ENCODE measurements at places on chromosomes 16 and 17.

DNA sequence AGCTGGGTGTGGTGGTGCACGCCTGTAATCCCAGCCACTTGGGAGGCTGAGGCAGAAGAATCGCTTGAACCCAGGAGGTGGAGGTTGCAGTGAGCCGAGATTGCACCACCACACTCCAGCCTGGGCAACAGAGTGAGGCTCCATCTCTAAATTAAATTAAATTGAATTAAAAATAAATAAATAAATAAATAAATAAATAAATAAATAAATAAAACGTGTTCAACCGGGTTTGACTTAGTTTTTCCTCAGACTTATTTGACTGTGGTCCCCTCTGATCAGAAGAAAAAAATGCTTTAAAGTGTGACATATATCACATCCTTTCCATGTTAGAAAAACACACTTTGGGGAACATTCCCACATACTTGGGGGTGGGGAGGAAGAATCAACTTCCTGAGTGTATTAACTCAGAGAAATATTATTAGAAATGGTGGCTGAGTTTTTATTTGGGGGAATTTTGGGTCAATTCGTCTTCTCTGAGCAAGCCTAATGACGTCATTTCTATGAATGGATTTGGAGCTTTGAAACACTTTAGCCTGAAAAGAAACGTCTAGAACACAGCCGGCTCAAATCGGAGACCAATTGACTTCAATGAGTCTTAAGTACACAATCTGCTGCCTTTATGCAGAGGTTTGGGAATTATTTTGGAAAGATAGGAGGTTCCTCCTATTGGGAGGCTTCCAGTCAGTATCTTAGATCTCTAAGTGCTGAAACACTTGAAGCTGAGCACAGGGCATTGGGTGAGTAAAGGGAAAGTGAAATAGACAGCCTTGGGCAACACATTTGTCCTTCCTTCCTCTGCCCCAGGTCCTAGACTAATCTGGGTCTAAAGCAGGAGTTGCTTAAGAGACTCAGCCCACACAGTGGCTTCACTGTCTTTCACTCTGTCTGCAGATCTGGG lies 132.6 kb downstream of the PITPNC1 start:
- no peak for DNase-seq

DNA sequence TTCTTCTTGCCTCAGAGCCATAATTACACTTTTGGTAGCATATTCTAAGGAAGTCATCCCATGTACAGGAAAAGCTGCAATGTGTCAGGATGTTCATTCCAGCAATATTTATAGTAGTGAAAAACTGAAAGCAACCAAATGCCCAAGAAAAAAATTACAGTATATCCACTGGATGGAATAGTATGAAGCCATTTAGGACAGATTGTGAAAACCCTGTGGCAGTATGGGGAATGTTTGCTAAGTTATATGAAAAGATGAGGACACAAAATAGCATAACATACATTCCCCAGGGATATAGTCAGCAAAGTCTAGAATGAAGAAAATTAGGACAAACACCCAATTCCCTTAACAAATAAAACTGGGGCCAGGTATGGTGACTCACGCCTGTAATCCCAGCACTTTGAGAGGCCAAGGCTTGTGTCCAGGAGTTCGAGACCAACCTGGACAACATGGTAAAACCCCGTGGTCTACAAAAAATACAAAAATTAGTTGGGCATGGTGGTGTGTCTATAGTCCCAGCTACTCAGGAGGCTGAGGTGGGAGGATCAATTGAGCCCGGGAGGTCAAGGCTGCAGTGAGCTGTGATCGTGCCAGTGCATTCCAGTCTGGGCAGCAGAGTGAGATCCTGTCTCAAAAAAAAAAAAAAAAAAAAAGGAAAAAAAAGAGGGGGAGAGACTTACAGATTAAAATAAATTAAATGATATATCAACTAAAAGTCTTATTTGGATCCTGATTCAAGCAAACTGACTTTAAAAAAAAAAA lies 2.3 kb downstream of the LRRC3C start:
- no peak for DNase-seq

DNA sequence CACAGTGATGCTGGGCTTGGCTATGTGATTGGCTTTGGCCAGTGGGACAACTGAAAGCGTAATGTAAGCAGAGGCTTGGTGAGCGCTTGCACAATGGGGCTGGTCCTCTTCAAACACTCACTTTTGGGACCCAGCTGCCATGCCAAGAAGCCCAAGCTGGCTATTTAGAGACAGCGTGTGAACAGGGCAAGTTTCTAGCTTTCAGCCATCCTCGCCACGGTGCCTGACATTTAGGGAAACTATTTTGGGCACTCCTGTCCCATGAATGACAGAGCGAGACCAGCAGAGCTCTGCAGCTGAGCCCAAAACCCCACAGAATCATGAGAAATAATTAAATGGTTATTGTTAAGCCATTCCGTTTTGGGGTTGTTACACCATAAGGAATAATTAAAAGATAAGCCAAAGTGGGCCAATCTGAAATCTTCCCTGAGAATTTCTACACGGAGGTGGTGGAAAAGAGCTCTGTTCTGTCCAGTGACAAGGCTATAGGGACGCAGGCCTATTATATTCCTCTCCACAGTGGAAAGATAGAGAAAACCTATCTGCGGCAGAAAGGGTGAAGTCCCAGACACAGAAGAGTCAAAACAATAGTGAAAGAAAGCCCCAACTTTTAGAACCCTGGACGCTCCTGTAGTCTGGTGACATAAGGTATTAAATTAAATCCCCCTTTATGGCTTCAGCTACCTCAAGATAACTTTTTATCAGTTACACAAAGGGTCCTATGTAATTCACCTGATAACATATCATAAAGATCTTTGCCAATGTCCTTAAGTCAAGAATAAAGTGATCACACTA lies 10.8 kb upstream of the RPRML start:
- DNase-seq, result no peak

- peak; percentile 10 for DNase-seq
Observed at GRCh38 chr16:81035975-81036750, 521 bp downstream of the ATMIN start.

DNA sequence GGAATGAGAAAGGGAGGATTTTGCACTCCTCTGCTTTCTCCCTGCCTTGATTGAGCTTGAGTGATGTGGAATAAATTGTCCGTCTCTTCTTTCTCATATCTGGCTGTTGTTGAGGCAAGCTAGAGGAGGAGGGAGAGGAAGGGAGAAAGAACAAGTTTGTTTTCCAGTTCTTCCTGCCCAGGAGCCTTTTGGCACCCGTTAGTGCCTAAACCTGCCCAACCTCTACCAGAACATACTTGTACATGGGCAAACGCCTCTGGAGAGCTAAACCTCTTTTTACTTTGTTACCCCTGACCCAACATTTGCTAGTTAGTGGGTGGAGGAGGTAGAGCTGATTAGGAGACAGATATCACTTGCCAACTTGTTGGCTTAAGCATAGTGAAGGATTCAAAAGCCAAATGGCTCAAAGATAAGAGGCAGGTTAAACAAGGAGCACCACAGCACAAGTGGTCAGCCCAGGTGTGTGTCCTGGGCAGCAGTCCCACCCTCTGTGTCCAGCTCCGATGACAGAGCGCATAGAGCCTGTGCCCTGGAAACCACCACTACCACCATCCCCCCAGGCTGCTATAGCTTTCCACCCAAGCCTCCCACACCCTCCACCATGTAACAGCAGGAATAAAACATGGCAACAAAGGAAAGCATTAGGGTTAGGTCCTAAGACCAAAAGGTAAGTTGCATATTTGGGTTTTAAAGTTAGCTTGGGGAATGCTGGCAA lies 6.5 kb downstream of the ODF4 start:
- DNase-seq, result no peak

DNA sequence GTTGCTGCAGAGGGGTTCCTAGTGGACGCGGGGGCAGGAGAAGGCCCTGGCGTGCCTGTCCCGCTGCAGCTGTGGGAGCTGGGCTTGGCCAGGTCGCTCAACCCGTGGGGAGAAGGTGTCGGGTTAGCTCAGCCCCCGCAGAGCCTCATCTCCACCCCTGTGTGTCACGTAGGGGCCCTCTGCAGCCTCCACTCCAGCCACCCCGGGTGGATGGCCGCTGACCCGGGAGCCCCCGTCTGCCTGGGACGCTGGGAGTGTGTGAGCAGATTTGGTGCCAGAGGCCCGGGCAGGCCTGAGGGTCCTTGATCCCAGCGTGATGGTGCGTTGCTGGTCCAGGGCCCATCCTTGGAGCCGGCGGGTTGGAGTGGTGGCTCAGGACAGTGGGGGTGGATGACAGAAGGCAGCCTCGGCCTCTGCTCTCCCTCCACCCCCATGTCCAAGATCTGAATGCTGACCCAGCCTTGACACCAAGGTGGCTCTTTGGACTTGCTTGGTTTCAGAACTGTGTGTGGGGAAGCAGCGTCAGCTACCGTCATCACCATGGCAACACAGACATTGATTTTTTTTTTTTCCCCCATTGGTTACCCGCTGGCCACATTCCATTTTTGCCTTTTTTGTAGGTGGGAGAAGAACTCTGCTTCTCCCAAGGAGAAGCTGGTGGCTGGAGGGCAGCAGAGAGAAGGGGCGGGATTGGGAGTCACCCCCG lies 35.7 kb downstream of the BAIAP2 start:
- no peak for DNase-seq

- no peak for DNase-seq
Observed at GRCh38 chr17:80888276-80889160, 103.1 kb upstream of the CHMP6 start.

DNA sequence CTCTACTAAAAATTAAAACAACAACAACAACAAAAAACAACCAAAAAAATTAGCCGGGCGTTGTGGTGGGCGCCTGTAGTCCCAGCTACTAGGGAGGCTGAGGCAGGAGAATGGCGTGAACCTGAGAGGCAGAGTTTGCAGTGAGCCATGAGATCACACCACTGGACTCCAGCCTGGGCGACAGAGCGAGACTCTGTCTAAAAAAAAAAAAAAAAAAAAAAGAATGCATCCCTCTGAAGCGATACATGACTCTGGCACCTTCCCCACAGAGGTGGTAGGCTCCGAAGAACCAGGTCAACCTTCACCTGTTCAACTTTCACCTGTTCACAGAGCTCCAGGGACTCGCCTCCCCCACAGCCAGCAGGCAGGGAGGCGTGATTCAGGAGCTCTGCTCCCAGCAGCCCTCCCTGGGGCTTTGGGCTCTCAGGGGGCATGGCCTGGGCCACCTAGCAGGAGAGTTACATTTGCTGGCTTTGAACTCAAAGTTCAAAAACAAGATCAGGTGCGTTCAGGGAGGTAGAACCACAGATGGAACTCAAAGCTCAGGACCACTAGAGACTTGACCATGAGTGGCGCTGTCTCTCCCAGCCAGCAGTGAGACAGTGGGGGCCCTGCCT lies 5.6 kb downstream of the VAC14 start:
- DNase-seq, result no peak

DNA sequence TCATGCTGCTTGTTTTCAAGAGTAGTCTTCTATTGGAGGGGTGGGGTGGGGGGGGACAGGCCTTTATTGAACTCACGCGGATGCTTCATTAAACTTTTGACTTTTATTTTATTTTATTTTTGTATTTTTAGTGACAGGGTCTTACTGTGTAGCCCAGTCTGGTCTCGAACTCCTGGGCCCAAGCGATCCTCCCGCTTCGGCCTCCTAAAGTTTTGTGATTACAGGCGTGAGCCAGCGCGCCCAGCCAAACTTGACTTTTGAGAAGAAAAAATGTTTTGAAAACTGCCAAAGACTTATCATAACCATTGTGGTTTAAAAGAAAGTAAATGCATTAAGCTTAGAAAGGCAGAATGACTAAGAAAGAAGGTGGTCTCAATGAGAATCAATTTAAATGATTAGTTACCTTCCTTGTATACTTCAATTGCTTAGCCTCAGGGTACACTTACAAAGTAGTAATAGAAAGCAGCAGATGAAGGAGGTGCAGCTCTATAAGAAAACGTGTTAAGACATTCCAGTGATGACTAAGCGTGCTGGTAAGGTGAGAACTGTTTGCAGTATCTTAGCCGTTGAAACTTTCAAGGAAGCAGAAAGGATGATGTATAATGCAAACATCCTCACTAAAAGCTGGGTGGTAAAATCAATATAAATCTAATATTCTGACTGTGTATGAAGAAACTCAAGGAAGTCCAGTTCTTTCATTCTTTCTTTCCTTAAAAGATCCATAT lies 1.2 kb downstream of the AP2B1 start:
- no peak for DNase-seq

GRCh38 chr16:68995011-68995504 lies 110.4 kb upstream of the HAS3 start:
- peak; percentile 46 for DNase-seq

DNA sequence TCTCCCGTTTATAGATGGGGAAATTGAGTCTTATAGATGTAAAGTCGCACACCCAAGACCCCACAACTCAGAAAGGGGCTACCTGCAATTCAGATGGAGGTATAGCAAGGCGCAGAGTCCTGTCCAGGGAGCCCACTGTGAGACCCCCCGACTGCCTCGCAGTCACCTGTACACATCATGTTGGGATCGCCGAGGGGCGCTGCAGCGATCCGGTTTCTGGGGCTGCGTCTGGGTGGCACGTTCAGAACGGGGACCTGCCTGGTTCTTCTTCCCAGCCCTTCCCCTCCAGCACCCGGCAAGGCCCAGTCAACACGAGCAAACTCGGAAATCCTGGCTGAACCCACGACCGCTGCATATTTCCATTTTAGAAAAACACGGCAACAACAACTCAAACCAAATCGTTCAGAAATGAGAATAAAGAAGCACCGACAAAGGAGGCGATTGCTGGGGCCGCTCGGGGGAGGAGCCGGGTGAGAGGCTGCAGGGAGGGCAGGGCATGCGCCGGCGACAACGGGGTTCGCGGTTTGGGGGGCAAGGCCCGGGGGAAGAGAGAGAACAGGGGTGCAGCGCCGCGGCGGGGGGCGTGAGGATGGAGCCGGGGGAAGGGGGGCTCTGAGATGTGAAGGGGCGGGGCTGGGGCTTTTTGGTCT lies 643 bp downstream of the HSDL1 start:
- peak; percentile 14 for DNase-seq

GRCh38 chr17:73096866-73097265 lies 4.4 kb upstream of the SLC39A11 start:
- no peak for DNase-seq

DNA sequence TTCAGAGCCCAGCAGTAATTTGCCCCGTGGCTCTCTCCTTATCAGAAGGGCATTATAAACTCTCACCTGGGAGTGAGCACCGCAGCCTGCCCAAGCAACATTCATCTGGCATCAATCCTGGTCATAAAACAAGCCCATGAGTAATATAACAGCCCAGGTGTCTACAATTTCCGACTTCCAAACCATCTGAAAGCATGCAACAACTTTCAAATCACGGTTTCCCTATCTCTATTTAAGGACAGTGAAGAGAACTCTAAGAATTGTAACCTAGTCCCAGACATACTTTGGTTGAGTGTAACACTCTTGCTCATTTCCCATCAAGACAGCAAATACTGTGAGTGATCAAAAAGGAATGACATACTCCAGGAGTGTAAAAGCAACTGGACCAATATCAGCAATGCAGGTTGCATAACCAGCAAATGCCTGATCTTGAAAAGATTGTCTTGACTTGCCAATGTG lies 487.4 kb upstream of the SOX9 start:
- DNase-seq, result no peak

- DNase-seq, result no peak
Observed at GRCh38 chr16:64397945-64398508, 723.8 kb downstream of the CDH11 start.

All from WERI-Rb-1 (cell line).